ENCODE measurements at places on chromosomes 13 and 19.
A peak's percentile ranks its signal among the peaks of the same experiment; 100 is the strongest.

DNA sequence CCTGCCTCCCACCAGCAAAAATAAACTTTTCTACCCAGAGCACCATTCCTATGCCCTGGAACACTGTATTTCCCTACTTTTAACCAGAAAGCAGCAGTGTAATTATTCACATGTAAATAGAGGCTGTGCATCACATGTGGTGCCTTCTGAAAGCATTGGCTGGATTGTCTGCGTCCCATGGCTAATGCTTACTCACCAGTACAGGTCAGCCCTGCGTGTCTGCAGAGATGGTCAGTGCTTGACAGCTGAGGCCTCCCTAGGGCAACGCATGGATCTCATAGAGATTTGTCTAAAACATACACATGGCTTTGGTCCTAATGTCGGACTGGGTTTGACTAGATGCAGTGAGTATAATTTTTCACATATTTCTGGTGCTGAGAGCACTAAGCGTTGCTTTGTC lies 64.2 kb downstream of the DPY19L3 start:
- no peak for DNase-seq

- DNase-seq: no peak
These were observed 1202.8 kb downstream of the DIAPH3 start for GRCh38 chr13:58960888-58961287.

DNA sequence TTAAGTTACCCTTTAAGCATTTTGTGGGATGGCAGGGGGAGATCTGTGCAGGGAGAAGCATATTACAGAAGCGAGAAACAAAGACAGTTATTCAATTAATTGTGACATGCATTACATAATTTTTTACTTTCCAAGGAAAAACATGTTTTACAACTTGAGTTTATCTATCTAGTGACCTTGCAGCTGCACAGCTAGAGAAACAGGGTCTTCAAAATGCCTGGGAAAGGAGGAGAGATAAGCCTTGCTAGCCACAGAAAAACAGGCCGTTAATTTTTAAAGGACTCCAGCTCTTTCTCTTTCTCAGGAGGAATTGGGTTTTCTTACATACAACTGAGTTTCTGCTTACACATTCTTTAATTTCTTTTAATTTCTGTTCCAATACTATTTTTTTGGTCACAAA lies 14.8 kb upstream of the ZNF431 start:
- DNase-seq: no peak

- DNase-seq: no peak
These were observed 6.9 kb upstream of the CDK8 start for GRCh38 chr13:26247011-26247410.

DNA sequence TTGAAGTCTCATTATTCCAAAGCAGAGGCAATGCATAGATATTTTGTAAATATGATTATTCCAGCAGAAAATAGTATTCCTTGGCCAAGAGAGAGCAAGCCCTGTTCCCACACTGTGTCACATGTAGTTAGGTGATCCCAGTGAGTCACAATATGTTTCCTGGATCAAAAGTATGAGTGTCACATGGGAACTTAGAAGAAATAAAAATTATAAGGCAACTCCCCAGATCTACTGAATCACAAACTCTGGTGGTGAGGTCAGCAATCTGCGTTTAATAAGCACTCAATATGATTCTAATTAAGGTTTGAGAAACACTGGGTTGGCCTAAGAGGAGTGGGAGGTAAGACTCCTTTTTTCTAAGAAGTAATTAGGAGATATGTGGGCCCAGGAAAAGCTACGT lies 1504.5 kb upstream of the PCDH20 start:
- DNase-seq: no peak

- DNase-seq: no peak
These were observed 1.3 kb upstream of the PTOV1 start for GRCh38 chr19:49849433-49850220.

DNA sequence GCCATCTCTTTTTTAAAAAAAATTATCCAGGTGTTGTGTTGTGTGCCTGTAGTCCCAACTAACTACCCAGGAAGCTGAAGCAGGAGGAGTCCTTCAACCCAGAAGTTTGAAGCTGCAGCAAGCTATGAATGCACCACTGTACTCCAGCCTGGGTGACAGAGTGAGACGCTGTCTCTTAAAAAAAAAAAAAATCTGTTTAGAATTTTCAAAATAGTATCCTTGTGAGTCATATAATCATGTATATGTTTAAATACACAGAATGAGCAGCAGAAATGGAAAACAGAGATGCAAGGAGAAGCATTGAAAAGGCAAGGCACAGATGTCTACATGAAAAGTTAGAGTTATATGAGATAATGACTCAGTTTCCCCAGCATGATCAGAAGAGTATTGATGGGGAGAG lies 31.2 kb downstream of the SYDE1 start:
- DNase-seq: no peak

GRCh38 chr19:961866-962620 lies 22.1 kb upstream of the WDR18 start:
- no peak for DNase-seq

GRCh38 chr13:110522721-110523120 lies 38.8 kb downstream of the RAB20 start:
- no peak for DNase-seq

- peak; percentile 19 for DNase-seq
These were observed 21.7 kb upstream of the LAMP1 start for GRCh38 chr13:113275387-113275786.

DNA sequence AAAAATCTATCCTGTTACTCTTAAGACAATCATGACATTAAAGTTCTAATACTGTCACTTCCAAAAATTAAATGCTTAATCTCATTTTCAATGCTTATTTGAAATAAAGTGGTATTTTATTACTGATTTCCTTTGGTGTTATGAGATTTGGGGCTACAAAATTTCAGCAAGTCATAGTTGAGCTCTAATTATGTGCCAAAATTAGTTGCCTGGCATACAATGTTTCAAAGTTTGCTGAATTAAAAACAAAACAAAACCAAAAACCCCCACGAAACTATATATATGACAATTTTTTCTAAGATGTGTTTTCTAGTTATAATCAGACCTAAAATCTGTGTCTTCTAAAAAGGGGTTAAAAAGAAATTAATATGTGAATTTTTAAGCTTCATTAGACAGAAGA lies 62.2 kb downstream of the KCNRG start:
- no peak for DNase-seq

- DNase-seq: no peak
These were observed 4.1 kb upstream of the ZNF841 start for GRCh38 chr19:52099497-52100138.

GRCh38 chr19:16118489-16119033 lies 6.9 kb downstream of the RAB8A start:
- DNase-seq: peak; percentile 88

DNA sequence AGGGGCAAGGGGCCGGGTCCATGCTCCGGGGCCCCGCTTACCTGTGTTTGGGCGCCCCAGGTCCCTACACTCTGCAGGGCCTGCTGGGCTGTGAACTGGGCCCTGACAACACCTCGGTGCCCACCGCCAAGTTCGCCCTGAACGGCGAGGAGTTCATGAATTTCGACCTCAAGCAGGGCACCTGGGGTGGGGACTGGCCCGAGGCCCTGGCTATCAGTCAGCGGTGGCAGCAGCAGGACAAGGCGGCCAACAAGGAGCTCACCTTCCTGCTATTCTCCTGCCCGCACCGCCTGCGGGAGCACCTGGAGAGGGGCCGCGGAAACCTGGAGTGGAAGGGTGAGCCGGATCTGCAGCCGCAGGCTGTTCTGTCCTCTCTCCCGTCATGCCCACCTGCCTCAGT lies 1.7 kb downstream of the FCGRT start:
- DNase-seq: no peak

- DNase-seq: no peak
These were observed 675.8 kb downstream of the DIAPH3 start for GRCh38 chr13:59487883-59488282.

- DNase-seq: no peak
These were observed 18.0 kb upstream of the RFXAP start for GRCh38 chr13:36801035-36801434.

GRCh38 chr13:107023335-107023734 lies 455.4 kb upstream of the ARGLU1 start:
- no peak for DNase-seq

DNA sequence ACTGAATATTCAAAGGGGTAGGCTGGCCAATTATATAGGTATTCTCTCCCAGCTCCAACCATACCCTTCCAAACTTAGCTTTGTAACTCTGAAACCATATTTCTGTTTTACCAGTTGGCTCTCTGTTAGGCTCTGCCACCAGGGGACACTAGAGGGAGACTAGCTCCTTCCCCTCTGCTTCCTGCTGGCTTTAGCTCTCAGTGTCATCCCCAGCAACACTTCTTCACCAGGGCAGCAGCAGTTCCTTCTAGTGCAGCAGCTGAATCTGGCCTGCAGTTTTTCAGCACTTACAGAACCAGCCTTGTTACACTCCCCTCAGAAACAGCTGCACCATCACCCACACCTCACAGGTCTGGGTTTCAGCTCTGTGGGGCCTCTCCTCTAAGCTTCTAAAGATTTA lies 51.0 kb upstream of the DOCK9 start:
- peak; percentile 47 for DNase-seq

- DNase-seq: no peak
These were observed 14.3 kb upstream of the PLPP2 start for GRCh38 chr19:305240-306150.

DNA sequence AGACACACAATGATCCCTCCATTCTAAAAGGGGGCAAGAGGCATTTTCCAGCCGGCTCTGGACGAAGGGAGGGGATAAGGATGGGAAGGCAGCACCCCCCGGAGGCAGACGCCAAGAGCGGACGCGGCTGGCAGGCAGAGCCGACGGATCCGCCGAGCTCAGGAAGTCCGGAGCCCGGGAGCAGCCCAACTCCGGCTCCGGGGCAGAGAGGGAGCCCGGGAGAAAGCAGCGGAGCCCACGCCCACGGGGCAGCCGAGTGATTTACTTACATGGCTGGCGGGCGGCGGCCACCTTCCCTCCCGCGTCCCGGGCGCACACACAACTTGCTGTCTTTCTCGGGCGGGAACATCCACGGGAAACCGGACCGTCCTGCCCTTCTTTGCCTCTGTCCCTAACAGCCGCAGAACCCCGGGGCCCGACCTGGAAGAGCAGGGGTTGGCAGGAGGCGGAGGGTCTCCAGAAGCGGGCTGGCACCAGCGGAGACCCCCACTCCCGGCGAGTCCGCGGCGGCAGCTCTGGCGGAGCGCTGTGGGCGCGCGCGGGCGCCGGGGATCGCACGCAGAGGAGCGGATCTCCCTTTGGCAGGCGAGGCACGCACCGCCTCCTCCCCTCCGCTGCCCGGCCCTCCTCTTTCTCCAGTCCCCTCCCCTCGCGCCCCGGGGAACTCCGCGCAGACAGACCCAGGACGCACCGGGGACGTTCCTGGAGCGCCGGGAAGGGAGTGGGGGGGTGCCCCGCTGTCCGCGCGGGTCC lies at the start of gene LHFPL6:
TSS of gene LHFPL6 (minus strand) at position 580 of the 753 bp plus-strand sequence.
- peak; percentile 73 for DNase-seq

- DNase-seq: no peak
These were observed 45.3 kb downstream of the NFIC start for GRCh38 chr19:3411636-3412035.

DNA sequence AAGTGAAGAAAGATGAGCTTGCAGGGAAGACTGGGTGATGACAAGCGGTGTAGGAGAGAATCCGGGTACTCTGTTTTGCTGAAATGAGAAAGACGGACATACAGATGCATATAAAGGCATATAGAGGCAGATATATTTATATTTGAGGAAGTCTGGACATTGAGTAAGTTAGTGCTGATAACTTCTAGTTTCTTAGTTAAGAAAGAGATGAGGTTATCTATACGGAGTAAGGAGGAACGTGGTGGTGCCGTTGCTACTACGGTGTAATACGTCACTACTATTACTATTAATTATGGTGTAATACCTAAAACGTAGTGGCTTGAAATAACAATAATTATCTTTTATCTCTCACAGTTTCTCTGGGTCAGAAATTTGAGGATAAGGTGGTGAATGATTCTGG lies 9.8 kb upstream of the CPB2 start:
- DNase-seq: no peak

DNA sequence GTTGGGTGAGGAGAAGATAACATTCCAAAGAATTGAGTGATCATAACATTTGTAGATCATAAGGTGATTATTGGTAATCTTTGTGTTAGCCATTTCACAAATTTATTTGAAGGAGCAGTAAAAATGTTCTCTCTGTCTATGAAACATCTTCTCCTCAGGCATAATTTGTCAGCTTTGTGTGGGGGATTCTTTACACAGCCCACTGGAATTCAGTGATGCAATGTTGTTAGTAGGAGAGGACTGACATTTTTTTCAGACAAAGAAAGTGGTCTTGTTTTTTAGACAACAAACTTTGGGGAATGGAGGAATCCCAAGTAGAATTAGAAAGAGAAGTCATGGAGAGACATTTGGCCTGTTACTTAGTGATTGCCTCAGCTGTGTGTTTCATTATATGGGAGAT lies 100.3 kb downstream of the ITGBL1 start:
- DNase-seq: no peak

GRCh38 chr19:1651568-1652291 lies 685 bp downstream of the TCF3 start:
- peak; percentile 36 for DNase-seq

GRCh38 chr13:66128692-66129269 lies 1101.4 kb downstream of the PCDH9 start:
- no peak for DNase-seq

DNA sequence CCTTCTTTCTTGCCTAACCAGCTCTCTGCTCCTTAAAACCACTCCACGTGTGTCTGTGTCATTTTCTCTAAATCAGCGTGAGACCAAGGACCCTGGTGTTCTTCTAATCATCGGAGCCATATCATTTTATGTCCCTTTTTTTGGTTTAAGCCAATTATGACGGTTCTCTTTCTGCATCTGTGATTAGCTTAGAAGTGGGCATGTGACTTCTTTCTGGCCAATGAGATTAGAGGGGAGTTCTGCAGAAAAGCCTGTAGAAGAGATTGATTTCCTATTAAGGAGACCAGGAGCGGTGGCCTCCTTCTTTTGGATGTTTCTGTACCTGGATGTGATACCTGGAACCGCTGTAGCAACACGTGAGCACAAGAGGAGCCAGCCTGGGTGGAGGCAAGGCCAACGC lies 97.5 kb upstream of the PABPC3 start:
- no peak for DNase-seq

- no peak for DNase-seq
These were observed 81.0 kb downstream of the GPR12 start for GRCh38 chr13:26679411-26680122.

All from activated CD4-positive, alpha-beta T cell treated with anti-CD3 and anti-CD28 coated beads, Interleukin-2, Interleukin-6, amounts not matched to agents 100 ng/mL and 50 ng/mL, durations not matched to agents 16 hours and 8 hours (primary cell).